Cardiac muscle cell (in vitro differentiated cells and primary cell): ENCODE measurements at places on chromosomes 11 and 22. TPM values are rescaled to one million over a fixed set of nuclear protein-coding genes. Genes with fewer than 3 reads are reported as not detected.
A peak's percentile ranks its signal among the peaks of the same experiment; 100 is the strongest.

- peak; percentile 74 for DNase-seq
Measured at GRCh38 chr11:122656073-122656630, 630 bp downstream of the UBASH3B start.

DNA sequence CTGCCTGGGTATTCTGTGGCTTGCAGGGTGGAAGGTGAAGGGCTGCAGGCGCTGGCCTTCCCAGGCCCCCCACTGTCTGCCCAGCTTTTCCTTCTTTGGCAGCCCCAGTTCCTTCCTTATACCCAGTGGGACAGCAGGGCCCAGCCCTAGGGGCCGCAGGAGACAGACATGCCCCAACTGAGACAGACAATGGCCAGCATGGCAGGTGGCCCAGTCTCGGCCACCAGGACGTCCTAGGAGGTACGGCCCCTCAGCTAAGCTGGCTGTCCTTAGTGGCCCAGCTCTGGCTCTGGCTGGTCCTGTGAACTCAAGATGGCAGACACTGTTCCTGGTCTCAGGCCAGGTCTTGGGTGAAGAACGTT lies 35.9 kb downstream of the RTN4R start:
- DNase-seq, result no peak

DNA sequence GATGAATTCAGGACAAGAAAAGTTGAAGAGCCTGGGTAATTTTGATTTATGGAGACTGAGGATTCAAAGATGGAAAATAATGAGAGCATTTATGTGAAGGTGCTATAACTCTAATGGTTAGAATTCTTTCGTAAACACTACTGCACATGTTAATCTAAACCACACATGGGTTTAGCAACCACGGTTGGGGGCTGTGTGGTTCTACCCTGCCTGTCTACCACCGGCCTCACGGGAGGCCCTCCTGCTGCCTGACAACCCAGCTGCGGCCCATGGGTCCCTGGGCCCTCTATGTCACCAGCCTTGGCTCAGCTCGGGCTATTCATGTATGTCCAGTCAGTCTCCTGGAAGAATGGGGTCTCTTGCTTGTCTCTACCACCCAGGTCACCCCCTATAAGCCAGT lies 68.5 kb upstream of the ARFGAP3 start:
- no peak for DNase-seq

- DNase-seq, result no peak
Measured at GRCh38 chr11:126160345-126161022, 51.0 kb downstream of the RPUSD4 start.

GRCh38 chr11:83449338-83449913 lies 163.3 kb upstream of the CCDC90B start:
- no peak for DNase-seq

Gene TTC36
- 4.6 and 5.6 TPM in 2 replicates for polyA plus RNA-seq

DNA sequence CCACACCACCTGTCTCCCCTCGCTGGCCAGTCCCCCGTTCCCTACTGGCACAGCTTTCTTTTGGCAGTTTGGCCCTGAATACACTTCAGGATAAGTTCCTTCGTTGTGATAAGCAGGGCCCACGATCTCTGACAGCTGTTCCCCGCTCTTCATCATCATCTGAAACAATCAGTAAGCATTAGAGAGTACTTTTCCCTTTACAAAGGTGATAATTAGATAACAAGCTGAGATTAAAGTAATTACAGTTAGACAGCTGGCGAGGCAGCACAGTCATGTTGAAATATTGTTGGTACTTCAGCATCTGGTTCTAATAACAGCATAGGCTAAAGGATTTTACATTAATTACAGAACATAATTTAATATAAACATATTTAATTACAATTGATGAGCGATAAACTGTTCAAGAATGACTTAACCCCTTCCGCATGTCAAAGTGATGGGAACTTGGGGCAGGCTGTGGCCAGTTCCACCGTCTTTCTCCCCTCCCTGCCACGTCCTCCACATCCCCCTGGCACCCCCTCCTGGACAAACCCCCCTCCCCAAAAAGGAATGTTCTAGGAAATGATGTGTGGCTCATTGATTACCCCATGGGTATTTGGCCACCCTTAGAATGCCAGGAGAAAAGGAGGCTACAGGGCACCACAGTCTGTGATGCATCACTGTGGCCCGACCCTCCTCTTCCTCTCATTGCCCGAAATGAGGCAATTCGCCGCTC lies 134.9 kb downstream of the RCN1 start:
- no peak for DNase-seq

Gene SCN3B
- 0.77 and 1.2 TPM in 2 replicates for polyA plus RNA-seq

GRCh38 chr11:109772892-109773291 lies 320.3 kb upstream of the ZC3H12C start:
- DNase-seq, result no peak

Gene SLC25A1
- polyA plus RNA-seq, result 192 and 238 TPM in 2 replicates

GRCh38 chr11:111823131-111823530 lies 48.2 kb downstream of the ALG9 start:
- DNase-seq, result no peak

DNA sequence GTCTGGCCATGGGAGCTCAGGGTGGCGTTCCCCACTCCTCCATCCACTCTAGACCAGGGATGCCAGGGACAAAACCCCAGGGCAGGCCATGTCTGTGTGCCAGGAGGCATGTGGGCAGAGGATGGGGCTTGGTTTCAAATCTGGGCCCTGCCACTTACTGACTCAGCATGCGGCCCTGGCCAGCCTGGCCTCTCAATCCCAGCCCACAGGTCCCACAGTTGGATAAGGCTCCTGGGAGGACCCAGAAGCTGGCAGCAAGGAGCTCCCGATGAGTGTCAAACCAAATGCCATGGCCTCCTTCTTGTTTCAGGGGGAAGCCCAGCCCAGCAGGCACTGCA lies 1290.4 kb downstream of the BRD1 start:
- DNase-seq, result no peak

Gene MMP8
- not detected in 2 replicates for polyA plus RNA-seq

- no peak for DNase-seq
Measured at GRCh38 chr22:20624161-20624616, 116.8 kb downstream of the MED15 start.

- DNase-seq, result no peak
Measured at GRCh38 chr11:75823946-75824345, 8.9 kb downstream of the UVRAG start.

- peak; percentile 93 for DNase-seq
Measured at GRCh38 chr22:35921777-35922176, 106.8 kb downstream of the RBFOX2 start.

Gene MUC5AC
- polyA plus RNA-seq, result not detected in 2 replicates

- peak; percentile 39 for DNase-seq
Measured at GRCh38 chr11:15629690-15630321, 515.1 kb downstream of the INSC start.
